ENCODE measurements at places on chromosomes 11 and 22.
A peak's percentile ranks its signal among the peaks of the same experiment; 100 is the strongest.

DNA sequence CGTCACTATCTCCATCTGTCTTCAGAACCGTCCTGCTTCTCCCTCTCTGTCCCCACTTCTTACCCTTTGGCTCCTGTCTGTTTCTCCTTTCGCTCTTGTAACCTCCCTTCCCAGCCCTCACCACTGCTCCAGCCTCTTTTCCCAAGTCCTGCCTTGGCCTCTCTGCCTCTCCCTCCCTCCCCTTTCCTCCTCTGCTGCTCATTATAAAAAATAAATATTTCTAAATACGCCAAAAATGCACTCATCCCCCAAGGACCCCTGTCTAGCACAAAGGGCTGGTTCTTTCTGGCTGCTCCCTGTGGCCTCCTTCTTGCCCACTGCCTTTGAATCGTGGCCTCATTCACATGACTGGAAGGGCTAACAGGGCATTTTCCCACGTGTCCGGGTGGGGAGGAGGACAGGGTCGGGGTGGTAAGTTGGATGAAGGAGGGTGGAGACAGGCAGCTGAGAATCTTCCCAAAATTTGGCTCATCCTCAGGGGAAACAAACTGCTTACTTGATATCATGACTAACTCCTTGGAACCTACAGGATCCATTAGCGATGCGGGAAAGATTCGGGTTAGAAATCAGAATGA, 26.4 kb upstream of the OAF start:
- DNase-seq, result no peak

- peak; percentile 30 for DNase-seq
Observed at GRCh38 chr11:86785576-86785975, 14.8 kb upstream of the PRSS23 start.

DNA sequence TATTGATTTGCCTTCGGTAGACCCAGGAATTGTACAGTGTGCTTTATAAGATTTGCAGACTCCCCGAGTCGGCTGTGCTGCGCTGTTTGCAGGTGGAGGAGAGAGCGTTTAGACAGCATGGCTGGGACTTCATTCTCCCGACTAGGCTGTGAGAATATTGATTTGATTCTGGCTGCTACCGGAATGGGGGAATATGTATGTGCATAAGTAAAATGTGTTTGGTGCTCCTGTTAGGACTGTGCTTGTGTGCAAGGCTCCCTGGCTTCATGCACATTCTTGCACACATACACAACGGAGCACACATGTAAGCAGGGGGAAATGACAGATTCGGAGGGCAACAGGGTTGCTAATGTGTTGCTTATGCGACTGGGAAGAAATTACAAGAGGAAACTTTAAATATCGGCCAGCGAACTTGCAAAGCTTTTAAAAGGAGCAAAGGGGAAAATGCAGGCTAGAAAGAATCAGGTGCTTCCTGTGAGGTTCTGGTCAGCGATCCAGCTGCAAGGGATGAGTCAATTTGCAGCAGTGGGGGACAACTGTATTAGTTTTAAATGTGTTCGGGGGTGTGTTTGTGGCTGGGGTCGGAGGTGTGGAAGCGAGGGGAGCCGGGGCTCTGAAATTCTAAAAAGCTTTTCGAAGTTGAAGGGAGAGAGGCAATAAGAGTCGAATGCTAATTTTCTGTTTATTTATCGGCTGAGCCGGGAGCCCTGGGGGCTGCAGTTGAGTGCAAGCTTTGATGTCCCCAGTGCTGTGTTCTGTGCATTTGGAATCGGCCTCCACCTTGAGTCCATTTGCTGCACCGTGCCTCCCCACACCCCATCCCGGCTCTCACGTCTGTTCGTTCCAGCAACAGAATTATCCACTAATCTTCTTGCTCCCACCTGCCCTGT, 731 bp downstream of the NTM start:
- no peak for DNase-seq

DNA sequence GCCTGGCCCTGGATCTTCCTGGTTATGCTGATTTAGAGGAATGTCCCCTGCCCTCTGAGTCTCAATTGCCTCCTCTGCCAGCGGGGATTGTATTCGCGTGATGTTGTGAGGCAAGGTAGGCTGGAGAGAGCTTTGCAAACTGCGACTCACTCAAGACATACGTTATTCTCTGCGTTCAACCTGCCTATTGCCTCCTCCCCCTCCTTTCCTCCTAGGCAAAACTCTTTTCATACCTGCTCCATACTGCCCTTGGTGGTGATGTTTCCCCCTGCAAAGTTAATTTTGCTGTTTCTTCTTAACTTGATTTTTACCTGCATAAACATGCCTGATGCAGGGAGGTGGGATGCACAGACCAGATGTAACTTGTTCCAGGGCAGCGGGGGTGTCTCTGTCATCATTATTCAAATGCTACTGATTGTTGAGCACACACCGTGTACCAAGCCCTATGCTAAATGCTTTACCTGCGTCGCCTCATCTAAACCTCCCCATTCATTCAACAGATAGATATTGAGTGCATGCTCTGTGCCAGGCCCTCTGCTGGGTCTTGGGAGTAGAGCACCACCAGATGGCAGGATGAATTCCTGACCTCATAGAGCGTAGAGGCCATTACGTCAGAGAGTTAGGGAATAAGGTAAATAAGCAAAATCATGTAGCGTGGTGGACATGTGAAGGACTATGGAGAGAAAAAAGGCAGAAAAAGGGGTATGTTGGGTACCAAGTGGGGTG, 29.0 kb downstream of the SGSM1 start:
- DNase-seq, result no peak

- no peak for DNase-seq
Observed at GRCh38 chr11:92779746-92780145, 189.7 kb upstream of the MTNR1B start.

- DNase-seq, result peak; percentile 37
Observed at GRCh38 chr11:86741839-86742805, 58.2 kb upstream of the PRSS23 start.

DNA sequence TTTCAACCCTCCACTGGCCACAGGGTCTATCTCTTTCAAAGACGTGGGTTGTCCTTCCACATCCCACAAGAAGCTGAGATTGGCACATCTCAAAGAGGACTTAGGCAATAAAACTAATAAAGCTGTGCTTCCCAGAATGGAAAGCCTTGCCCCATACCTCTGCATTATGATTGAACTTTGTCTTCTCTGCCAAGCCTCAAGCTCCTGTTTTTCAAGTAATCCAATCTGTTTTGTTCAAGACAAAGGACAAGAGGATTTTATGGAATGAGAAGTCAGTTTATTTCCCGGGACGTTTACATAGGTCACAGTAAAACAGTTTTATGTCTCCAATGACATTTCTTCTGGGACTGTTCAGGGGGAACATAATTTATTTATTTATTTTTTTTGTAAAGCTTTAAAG, 108.4 kb downstream of the GALNT18 start:
- peak; percentile 1 for DNase-seq
